ENCODE measurements at places on chromosomes 16 and 17. TPM values are rescaled to one million over a fixed set of nuclear protein-coding genes. Genes with fewer than 3 reads are reported as not detected.

GRCh38 chr17:38424297-38424972 is 3.8 kb upstream of the ARHGAP23 start:
- H3K4me1 ChIP-seq, result peaks cover 37% of the 10 kb centered on the region
- no peak overlapping the region for H3K4me3 ChIP-seq
- H3K27me3 ChIP-seq, result peaks cover 21% of the 10 kb centered on the region
- no peak for DNase-seq
- no peaks in the 10 kb centered on the region for H3K36me3 ChIP-seq

GRCh38 chr17:27766438-27766837 is 33.9 kb downstream of the NOS2 start:
- no peak overlapping the region for H3K27ac ChIP-seq
- peaks cover 8% of the 10 kb centered on the region for H3K36me3 ChIP-seq
- no peaks in the 10 kb centered on the region for H3K4me1 ChIP-seq
- no peak for DNase-seq
- H3K27me3 ChIP-seq, result peaks cover 6% of the 10 kb centered on the region

- DNase-seq, result no peak
- H3K4me1 ChIP-seq, result no peaks in the 10 kb centered on the region
- peaks cover 4% of the 10 kb centered on the region for H3K27me3 ChIP-seq
- H3K4me3 ChIP-seq, result no peak overlapping the region
These were observed 98.9 kb downstream of the CCT6B start for GRCh38 chr17:34862384-34862783.

DNA sequence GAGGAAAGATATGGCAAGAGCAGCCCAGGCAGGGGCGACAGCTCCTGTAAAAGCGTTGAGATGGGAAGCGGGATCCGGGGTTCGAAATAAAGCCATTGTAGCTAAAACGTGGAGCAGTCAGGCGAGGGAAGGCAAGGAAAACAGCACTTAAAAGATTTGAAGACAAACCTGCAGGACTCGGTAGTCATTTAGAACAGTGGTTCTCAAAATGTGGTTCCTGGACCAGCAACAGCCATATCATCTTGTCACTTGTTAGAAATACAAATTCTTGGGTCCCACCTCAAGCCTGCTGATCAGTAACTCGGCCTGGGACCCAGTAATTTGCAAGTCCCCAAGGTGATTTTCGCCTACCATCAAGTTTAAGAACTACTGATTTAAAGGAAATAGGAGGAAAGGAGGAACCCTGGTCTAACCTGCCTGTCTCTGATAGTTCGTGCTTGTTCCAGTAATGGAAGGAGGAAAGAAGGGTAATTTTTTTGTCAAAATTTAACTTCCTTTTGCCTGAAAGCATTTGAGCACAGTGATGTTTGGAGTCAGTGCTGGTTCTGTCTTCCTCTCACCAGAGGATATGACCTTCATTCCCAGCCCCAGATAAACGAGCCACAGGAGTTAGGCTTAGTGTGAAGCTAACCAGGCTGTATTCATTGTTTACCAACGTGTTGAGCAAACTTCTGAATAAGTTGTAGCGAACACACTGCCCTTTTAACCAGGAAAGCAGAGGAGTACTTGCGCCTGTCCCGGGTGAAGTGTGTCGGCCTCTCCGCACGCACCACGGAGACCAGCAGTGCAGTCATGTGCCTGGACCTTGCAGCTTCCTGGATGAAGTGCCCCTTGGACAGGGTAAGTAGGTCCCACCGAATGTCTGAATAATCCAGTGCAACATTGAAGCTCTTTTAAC is 1.1 kb downstream of the ORC6 start:
- peaks cover 13% of the 10 kb centered on the region for H3K27me3 ChIP-seq
- peaks cover 33% of the 10 kb centered on the region for H3K4me1 ChIP-seq
- peak; percentile 14 for DNase-seq
- H3K27ac ChIP-seq, result no peak overlapping the region
- H3K36me3 ChIP-seq, result peaks cover 6% of the 10 kb centered on the region

DNA sequence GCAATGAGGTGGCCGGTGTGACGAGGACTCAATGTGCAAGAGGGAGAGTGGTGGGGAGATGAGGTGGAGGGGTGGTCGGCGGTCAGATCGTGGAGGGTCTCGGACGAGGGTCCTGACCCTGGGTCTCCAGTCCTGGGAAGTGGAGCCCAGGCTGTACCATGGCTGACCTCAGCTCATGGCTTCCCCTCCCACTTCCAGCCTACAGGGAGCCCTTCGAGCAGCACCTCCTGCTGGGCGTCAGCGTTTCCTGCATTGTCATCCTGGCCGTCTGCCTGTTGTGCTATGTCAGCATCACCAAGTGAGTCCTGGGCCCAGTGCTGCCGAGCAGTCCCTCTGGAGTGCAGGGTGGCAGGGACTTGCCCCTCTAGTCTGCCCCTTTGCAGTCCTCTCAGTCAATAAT is 41.8 kb downstream of the IL4R start:
- H3K36me3 ChIP-seq, result peaks cover 48% of the 10 kb centered on the region
- peaks cover 4% of the 10 kb centered on the region for H3K27me3 ChIP-seq
- H3K4me3 ChIP-seq, result no peak overlapping the region
- H3K4me1 ChIP-seq, result no peaks in the 10 kb centered on the region

DNA sequence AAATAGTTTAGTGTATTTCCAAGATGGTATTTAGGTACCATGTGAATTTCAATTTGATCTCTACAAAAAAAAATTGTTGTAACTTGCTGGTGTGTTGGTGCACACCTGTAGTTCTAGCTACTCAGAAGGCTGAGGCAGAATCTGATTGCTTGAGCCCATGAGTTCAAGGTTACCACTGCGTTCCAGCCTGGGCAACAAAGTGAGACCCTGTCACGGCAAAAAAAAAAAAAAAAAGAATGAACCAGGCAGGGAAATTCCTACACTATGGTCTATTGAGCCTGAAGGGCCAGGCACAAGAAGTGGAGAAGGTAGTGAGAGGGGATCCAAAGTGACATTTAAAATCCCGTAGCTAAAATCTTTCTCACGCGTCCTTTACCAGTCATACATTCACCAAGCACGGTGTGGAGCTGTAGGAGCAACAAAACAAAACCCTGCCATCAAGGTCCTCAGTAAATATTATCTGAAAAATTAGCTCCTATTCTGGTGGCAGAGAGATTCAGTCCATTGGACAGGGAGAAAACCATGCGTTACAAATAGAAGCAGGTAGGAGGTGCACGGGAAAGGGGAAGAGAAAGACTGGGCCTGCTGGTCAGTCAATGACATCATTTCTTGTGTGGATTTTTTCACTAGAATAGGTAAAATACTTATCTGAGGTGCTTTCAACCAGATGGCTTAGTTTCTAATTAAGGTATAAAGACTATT is 27.3 kb downstream of the TXNDC11 start:
- H3K36me3 ChIP-seq, result peaks cover 13% of the 10 kb centered on the region

GRCh38 chr17:82084373-82085030 is 13.5 kb downstream of the FASN start:
- H3K27ac ChIP-seq, result no peak overlapping the region
- no peaks in the 10 kb centered on the region for H3K4me1 ChIP-seq
- no peak overlapping the region for H3K4me3 ChIP-seq
- no peak for DNase-seq
- peaks cover 2% of the 10 kb centered on the region for H3K27me3 ChIP-seq

DNA sequence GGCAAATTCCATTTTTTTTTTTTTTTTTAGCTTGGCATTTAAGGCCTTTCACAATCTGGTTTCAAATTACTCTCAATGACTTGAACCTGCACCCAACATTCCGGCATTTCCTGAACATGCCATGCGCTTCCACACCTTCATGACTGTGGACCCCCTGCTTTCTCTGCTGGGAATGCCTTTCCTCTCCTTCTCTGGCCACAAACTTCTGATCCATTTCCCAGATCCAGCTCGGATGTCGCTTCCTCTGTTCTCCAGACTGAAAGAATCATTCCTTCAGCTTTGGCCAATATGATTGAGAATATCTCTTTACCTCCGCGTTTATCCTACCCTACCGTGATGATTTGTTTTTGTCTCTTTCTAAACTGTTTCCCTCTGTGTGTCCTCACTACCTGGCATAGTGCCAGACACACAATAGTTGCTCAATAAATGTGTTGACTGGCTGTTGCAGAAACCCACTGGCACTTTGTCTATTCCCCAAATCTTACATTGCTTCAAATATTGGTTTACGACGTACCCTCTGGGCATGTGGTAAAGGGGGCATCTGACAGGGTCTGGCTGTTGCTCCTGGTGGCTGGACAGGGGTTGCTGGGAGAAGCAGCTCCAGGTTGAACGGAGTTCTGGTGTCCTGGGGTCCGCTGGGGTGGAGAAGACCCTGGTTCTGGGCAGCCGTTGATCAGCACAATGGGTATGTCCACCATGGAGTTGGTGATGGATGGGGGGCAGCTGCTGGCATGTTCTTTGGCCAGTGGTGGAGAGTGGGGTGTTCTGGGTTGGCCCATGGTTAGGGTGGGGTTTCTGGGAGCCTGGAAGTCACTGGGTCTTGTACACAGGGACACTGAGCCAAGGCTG is 14.7 kb downstream of the TNS4 start:
- H3K27me3 ChIP-seq, result peaks cover 7% of the 10 kb centered on the region
- no peaks in the 10 kb centered on the region for H3K36me3 ChIP-seq
- H3K4me1 ChIP-seq, result peaks cover 33% of the 10 kb centered on the region
- H3K4me3 ChIP-seq, result no peak overlapping the region
- no peak for DNase-seq

PYCARD gene
- 35.6 TPM for total RNA-seq

DNA sequence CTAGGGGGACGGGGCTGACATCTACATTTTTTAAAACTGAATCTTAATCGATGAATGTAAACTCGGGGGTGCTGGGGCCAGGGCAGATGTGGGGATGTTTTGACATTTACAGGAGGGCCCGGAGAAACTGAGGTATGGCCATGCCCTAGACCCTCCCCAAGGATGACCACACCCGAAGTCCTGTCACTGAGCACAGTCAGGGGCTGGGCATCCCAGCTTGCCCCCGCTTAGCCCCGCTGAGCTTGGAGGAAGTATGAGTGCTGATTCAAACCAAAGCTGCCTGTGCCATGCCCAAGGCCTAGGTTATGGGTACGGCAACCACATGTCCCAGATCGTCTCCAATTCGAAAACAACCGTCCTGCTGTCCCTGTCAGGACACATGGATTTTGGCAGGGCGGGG is 21.4 kb downstream of the ADAM11 start:
- peaks cover 14% of the 10 kb centered on the region for H3K27me3 ChIP-seq
- H3K36me3 ChIP-seq, result no peaks in the 10 kb centered on the region
- peaks cover 18% of the 10 kb centered on the region for H3K4me1 ChIP-seq
- no peak overlapping the region for H3K4me3 ChIP-seq

ITGA2B gene
- 4.3 TPM for total RNA-seq

DNA sequence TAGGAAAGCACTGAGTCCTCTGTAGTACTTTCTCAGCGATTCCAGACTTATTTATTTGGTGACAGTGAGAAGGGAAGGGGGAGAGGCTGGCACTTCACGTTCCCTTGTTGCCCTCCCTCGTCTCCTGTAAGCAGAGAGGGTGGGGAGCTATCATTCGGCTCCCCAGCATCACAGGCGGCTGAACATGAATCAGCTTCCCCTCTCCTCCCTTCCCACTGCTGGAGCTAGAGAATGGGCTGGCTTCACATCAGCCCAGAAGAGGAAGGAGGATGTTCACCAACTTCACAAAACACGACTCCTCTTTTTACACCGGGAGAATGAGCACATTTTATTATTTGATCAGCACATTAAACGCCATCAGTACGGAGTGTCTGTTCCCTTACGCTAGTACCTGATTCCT is 6.7 kb upstream of the CMIP start:
- no peak for DNase-seq
- H3K4me1 ChIP-seq, result no peaks in the 10 kb centered on the region
- no peak overlapping the region for H3K27ac ChIP-seq
- peaks cover 10% of the 10 kb centered on the region for H3K27me3 ChIP-seq
- H3K4me3 ChIP-seq, result no peak overlapping the region

TMEM106A gene
- 14.4 TPM for total RNA-seq

DNA sequence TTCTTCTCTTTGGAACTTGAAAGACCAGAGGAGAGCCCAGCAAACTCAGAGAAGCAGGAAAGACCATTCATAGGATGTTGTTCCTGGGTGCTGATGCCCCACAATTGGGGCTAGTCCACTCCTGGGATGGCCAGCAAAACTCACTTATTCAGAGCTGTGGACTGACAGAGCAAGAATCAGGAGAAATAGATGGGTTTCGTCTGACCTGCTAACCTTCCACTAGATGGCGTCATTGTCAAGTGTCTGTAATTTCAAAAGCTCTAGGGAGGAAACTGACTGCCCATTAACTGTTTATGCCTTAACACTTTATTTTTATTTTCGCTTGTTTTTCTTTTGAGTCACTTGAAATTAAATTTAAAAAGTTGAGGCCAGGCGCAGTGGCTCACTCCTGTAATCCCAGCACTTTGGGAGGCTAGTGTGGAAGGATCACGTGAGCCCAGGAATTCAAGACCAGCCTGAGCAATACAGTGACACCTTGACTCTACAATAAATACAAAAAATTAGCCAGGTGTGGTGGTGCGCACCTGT is 28.7 kb upstream of the MILR1 start:
- H3K27me3 ChIP-seq, result no peaks in the 10 kb centered on the region
- H3K36me3 ChIP-seq, result no peaks in the 10 kb centered on the region
- DNase-seq, result peak; percentile 30
- H3K4me1 ChIP-seq, result no peaks in the 10 kb centered on the region

PRRT2 gene
- 15.0 TPM for total RNA-seq

- H3K27me3 ChIP-seq, result no peaks in the 10 kb centered on the region
- peak overlapping the region; percentile 88 for H3K27ac ChIP-seq
- H3K4me1 ChIP-seq, result peaks cover 10% of the 10 kb centered on the region
- H3K4me3 ChIP-seq, result no peak overlapping the region
- H3K36me3 ChIP-seq, result no peaks in the 10 kb centered on the region
These were observed 10.8 kb downstream of the SSH2 start for GRCh38 chr17:29918922-29919856.

DNA sequence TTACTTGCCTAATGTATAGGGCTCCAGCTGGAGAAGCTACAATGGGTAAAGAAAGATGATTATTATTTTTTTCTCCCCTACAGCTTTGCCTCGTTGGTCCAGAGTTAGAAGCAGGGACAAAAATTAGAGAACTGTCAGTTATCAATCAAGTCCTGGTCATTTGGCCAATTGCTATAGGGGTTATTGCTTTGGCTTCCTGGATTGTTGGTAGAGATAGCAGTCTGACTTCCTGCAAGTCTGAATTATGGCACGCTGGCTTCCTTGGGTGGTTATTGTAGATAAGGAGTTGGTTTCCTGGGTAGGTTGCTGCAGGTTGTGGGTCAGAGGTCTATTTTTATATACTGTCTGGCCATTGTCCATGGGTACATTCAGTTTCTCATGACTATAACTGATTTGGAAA is 84.7 kb upstream of the ELAC2 start:
- peaks cover 1% of the 10 kb centered on the region for H3K27me3 ChIP-seq
- no peak overlapping the region for H3K27ac ChIP-seq
- H3K4me3 ChIP-seq, result no peak overlapping the region

DNA sequence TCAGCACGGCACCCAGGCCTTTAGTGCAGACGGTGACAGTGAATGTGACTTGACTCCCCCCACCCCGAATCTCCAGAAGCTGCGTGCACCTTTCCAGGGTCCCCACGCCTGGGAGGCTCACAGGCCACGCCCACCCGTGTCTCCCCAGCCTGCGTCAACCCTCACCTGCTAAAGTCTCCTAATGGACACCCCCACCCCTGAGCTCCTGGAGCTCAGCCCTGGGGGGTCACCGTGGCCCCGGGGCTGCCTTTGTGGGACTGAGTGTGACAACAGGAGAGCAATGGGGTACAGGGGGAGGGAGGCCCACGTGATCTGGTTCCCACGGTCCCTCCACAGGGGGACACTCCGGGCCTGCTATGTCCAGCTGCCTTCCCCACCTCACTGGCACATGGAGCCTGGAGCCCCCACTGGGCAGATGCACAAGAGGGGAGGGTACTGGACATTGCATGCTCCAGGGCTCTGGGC is 7.4 kb upstream of the FASN start:
- H3K27ac ChIP-seq, result no peak overlapping the region
- H3K27me3 ChIP-seq, result peaks cover 2% of the 10 kb centered on the region
- H3K4me1 ChIP-seq, result peaks cover 13% of the 10 kb centered on the region
- H3K36me3 ChIP-seq, result peaks cover 4% of the 10 kb centered on the region
- no peak overlapping the region for H3K4me3 ChIP-seq

Data from endothelial cell (in vitro differentiated cells).